Common myeloid progenitor, CD34-positive (primary cell): ENCODE measurements at places on chromosomes 7 and 10.

GRCh38 chr10:67609996-67610793 is 85.8 kb downstream of the CTNNA3 start:
- DNase-seq, result no peak

GRCh38 chr10:64091897-64092296 is 570.7 kb downstream of the REEP3 start:
- no peak for DNase-seq

DNA sequence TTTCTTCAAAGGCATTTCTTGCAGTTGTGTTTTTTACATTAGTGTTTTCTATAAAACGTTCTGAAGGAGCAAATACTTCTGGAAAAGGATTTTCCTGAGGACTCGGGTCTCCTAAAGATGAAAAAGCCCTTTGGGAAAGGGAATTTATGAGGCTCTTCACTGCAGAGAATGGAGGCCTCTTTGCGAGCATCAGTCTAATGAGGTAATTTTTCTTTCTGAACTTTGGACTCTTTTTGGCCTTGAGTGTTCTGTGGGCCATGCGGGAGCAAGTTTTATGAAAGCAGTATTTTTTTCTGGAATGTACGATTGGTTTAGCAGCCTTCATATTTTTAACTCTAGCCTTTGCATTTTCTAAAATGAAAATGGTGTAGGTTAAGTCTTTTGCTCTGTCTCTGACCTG is 6.4 kb upstream of the ACBD5 start:
- DNase-seq, result no peak

- DNase-seq, result no peak
These were observed 3.7 kb upstream of the ELFN1 start for GRCh38 chr7:1666317-1666822.

- peak; percentile 29 for DNase-seq
These were observed at the start of gene PDK4 for GRCh38 chr7:95596198-95597063. TSS of gene PDK4 (minus strand) at chr7:95596516. CDS start at chr7:95596293, 223 bp downstream.

- peak; percentile 27 for DNase-seq
These were observed 14.8 kb upstream of the WAPL start for GRCh38 chr10:86536294-86536861.

DNA sequence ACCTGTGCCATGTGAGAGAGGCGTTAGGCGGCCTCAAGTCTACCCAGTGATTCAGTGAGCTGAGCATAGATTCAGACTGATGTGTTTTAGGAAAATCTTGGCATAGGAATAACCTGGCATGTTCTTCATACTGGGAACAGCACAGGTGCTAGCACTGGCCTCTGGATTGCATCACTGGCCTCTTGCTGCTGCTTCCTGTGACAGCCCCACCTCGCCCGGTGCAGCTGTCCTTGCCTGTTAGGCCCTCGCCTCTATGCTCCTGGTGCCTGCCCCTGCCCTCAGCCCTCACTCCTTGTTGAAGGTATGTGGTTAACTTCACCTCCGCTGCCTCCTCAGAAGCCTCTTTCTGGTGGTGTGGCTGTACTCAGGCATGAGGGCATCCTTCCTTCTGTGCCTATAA is 46.2 kb downstream of the BLNK start:
- no peak for DNase-seq

- DNase-seq, result peak; percentile 71
These were observed 288.0 kb upstream of the SEMA3C start for GRCh38 chr7:81206667-81207360.

DNA sequence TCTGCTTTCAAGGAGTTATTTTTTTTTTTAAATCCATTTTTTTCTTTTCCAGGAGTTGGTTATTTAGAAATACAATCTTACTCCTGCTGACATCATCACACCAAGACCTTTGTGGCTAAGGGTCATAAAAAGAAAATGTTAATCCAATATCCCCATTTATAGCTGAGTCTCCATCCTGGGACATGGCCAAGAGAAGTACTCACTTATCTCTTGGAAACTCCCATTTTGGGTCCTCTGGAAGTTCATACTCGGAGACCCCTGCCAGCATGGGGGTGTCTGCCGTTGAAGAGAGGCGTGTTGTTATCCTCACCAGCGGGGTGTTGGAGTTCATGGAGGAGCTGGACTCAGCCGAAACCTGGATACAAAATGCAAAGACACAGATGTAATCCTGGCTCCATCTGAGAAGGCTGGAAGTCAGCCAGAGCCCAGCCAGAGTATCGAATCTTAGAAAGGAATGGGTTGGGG is 94.6 kb downstream of the FGFR2 start:
- no peak for DNase-seq

GRCh38 chr10:98016772-98017475 is 13.5 kb downstream of the CRTAC1 start:
- no peak for DNase-seq

DNA sequence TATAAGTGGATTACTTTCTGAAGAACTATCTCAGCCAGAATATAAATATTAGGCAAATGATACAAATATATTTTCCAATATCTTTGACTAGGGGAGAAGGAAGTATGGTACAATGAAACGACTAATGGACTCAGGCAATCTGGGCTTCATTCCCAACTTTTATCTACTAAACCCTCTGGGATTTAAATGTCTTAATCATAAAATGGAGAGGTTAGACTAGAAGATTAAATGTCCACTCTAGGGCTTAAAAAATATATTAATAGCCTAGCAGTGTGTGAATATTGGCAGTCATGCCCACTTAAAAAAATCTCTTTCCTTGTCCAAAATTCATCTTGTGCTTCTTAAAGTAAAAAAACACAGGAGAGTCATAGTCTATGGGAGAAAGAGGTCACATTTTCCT is 98.3 kb downstream of the CTTNBP2 start:
- DNase-seq, result no peak

GRCh38 chr10:100318207-100318606 is 11.8 kb downstream of the PKD2L1 start:
- DNase-seq, result no peak

DNA sequence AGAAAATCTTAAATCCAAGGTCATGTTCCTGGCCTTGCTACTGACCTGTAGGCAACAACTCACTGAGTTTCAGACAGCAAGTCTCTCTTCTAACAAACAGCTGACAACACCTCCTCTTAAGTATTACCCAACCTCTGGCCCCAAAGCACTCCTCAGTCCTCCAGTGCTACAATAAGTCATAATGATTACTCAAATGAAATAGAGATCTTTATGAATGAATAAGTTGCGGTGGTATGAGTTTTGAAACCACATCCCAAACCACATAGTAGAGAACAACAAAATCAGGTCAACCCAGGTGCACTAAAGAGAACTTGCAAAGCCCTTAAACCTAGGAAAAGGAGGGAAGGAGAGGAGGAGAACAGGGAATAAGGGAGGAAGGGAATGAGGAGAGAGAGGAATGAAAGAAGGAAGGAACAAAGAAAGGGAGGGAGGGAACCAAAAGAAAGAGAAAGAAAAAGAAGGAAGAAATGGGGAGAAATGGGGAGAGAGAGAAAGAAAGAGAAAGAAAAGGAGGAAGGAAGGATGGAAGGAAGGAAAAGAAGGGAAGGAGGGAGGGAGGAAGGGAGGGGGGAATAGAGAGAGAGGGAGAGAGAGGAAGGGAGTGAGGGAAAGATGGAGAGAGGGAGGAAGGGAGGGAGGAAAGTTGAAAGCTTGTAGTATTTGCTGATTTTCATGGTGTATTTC is 142.8 kb upstream of the CALCR start:
- peak; percentile 10 for DNase-seq

DNA sequence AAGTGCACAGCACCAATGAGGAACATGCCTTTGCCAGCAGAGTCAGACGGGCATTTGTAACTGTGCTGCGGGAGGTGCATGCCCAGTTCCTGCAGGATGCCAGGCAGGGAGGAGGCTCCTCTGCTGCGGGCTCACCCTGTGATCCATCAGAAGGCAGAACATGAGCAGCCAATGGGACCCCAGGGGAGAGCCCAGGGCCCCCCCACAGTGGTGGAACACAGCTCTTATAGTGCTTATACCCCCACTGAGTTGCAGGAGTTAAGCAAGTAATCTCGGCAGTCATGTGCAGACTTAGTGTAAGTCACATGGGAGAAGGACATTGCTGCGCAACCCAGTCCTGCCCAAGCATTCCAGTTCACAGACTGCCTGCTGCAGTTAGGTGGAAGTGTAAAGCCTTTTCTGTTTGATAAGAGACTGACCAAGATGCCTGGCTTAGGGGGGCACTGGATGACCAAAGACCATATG is 120.3 kb upstream of the TMEM106B start:
- no peak for DNase-seq

DNA sequence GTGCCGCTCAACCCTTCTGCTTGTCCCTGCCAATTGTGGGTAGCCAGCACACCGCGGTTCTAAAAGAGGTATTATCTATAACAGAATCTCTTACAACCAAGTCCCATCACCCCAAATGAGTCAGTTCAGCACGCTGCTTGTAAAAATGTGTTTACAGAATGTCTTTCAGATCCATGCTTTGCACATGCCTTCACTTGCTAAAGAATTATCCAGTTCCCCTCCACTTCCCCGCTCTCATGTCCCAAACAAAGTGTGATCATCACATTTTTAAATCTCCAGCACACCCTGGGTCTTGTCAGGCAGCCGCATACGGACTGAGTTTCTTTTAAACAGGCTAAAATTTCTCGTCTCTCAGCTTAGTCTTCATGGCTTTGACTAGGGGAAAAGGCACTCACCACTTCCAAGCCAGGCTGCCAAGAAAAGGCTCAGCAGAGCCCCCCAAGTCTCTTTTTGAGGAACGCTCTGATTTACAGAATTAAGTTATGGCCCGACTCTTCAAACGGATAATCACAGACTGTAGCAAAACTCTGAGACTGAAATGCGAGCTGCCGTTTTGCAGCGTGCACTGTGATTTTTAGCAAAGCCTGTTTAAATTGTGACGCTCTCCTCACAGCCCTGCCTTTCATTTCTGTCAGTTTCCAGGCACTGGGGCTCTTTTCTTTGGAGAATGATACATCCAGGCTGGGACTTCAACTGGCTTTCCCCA is 29.8 kb upstream of the FGFR2 start:
- no peak for DNase-seq

DNA sequence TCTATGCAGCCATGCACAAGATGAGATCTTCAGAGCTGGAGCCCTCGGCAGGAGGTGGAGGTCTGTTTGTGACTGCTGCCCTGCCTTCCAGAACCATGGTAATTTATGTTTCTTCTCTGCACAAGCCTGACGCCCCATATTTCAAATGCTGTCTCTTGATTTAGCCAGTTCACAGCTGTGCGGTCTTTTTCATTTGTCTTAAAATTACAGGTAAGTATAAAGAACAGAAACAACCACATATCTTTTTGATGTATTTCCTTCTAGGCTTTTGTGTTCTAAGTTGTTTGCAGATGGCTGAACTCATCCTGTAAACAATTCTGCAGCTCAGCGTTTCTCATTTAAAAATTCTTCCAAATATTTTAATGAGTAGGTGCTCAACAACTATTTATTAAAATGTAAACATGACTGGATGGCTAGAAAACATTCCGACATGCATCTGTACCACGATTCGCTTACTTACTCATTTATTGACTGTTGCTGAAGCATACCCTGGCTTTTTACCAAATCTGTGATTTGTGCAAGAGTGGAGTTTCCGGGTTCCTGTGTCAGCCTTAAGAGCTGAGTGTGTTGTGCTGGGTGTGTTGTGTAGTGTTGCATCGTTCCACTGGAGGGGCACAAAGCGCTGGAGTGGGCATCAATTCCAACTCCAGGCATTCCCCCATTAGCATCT is 58.9 kb downstream of the PIP4K2A start:
- no peak for DNase-seq

DNA sequence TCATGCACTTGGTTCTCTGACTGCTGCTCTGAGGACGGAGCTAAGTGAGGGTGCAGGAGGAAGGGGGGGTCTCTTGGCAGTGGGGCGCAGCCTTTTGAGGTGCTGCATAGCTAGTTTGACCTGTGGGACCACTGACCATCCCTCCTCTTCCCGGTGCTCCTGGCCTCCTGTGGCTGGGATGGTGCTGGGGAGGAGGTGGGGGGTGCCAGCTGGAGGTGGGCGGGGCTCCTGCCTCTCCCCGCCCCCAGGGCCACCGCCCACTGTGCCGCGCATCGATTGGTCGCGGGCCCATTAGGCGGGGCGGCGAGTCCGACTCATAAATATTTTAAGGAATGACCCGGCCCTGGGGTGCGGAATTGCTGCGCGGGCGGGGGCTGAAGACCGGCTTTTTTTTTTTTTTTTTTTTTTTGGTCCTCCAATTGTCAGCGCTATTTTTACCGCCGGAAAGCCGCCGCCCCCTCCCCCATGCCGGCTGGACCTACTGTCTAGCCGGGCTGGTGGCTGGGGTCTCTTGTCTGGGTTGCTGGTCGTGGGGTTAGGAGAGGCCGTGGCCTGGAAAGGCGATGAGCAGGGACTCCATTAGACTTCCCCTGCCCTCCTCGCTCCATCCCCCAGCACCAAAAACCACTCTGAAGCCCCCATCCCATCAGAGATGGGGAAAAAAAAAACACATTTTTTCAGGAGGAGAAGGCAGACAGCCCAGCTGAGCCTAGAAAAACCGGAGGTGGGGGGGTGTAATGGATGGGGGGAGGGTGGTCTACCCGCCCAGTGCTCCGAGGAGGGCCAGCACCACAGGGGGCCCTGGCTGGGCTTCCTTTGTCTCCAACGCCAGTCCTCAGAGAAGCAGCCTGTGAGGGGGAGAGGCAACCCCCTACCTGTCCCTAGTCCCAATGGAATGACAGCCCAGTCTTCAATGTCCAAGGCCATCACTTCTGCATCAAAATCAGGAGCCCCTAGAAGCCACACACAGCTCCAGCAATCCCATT is 6.4 kb downstream of the SH2B2 start:
- DNase-seq, result no peak

GRCh38 chr10:24873281-24873683 is 79.1 kb downstream of the PRTFDC1 start:
- peak; percentile 80 for DNase-seq

DNA sequence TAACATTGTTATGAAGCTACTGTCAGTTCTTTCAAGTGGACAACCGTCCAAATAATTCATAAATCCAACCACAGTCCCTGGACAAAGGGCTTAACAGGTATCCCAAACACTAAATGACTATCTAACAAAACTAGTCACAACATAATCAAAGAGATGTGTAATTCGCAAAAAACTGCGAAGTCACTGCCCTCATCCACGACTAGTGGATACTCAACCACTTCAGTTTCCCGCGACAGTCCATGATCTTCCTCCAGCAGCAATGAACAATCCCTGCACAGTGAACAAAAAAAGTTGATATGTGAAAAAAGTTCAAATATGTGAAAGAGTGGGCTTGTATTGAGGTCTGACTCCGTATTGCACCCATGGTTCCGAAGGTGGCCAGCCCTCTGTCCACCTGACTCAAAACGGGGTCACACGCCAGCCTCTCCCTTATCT is 287 bp downstream of the DCLRE1A start:
- peak; percentile 55 for DNase-seq

GRCh38 chr7:861222-861621 is 15.1 kb upstream of the GET4 start:
- DNase-seq, result no peak

DNA sequence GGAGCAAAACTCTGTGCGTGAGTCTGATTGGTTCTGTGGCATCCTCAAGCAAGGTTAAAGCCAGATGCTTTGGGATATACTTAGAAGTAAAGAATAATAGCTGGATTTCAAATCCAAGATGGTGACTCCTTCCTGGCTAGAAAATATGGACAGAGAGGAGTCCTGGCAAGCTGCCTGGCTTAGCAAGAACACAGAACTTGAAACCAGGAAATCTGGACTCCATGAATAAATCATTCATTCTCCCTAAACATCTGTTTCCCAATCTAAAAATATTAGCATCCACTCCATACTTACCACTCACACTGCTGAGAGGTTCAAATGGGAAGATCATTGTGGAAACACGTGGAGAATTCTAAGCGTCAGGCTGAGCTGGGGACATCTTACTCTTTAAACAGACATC is 1074.1 kb upstream of the AUTS2 start:
- no peak for DNase-seq
